Bronchial smooth muscle cell (primary cell): ENCODE measurements at places on chromosomes 1 and 21. TPM values are rescaled to one million over a fixed set of nuclear protein-coding genes. Genes with fewer than 3 reads are reported as not detected.

RXFP4 gene
- not detected in 2 replicates for total RNA-seq

PTPN14 gene
- total RNA-seq, result 15.6 and 23.8 TPM in 2 replicates

NFASC gene
- total RNA-seq, result 0.77 and 8.5 TPM in 2 replicates

NMNAT2 gene
- total RNA-seq, result under 0.01 TPM in 2 replicates

PRR9 gene
- total RNA-seq, result not detected in 2 replicates

NSUN4 gene
- 9.8 and 11.4 TPM in 2 replicates for total RNA-seq

C1orf105 gene
- not detected in 2 replicates for total RNA-seq

SDC3 gene
- 15.3 and 16.1 TPM in 2 replicates for total RNA-seq

LSM10 gene
- total RNA-seq, result 10.6 and 14.3 TPM in 2 replicates

RHD gene
- not detected in 2 replicates for total RNA-seq

CFHR4 gene
- not detected in 2 replicates for total RNA-seq

MNDA gene
- total RNA-seq, result not detected in 2 replicates

SAMSN1 gene
- not detected in 2 replicates for total RNA-seq
